ENCODE measurements at places on chromosomes 1 and 21.

DNA sequence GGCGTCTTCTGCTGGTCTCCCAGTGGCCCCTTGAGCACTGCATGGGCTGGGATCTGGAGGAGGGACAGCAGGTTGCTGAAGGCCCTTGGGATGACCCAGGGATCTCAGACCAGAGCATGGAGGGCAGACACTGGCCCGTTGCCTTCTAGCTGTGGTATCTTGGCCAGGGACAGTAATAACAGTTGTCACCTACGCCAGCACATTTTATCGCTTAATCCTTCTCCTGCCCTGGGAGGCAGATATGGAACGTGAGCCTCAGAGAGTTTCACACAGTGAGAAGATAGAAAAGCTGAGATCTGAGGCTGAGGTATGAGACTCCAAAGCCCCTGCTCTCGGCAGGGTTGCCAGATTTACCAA lies 40.1 kb upstream of the RD3 start:
- no peak for DNase-seq

GRCh38 chr1:236354330-236355147 lies 39.5 kb upstream of the EDARADD start:
- no peak for DNase-seq

DNA sequence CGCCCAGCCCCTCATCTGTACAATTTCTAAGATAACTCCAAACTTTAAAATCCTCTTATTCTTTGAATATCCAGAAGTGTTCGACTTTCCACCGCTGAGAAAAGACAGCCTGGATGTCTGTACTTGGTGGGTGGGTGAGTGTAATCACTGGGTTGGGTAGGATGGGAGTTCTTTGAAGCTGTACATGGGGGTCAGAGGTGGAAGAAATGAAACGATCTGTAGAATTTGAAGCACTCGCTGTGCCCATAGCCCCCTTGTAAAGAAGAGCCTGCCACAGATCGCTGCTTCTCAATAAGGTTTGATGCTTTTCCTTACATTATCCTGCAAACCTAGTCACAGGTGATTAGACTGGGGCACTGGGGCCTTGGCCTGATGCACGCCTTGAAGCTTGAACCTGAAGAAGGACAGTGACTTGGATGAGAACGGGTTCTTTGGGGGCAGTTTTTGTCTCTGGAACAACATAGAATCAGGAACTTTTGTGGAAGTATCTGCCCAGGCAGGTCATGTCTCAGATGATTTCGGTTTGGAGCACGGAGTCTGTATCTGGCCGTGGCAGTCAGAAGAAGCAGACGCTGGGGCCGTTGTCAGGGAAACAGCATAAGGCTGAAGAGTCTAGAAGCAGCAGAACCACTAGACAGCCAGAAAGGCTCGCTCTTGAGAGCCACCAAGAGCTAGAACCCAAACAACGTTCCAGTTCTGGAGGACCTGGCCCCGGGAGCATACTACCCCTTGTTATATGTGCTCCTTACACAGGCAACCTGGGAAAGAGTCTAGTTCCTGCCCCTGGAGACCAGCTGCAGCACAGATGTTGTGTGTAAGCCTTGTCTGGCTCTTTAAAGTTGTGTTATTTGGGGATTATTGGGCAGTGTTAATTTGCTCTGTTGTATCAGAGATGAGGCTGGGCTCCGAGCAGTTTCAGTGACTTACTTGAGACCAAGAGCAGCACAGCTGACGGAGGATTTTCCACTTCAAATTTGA lies 45.1 kb upstream of the SCCPDH start:
- DNase-seq = no peak

- no peak for DNase-seq
Observed at GRCh38 chr1:76176000-76176399, 101.5 kb downstream of the ST6GALNAC3 start.

- no peak for DNase-seq
Observed at GRCh38 chr1:13759072-13759471, 59.1 kb downstream of the PRDM2 start.

GRCh38 chr21:34282223-34282622 lies 81.6 kb upstream of the KCNE2 start:
- DNase-seq = no peak

GRCh38 chr21:39111931-39112550 lies 71.2 kb downstream of the PSMG1 start:
- DNase-seq = no peak

DNA sequence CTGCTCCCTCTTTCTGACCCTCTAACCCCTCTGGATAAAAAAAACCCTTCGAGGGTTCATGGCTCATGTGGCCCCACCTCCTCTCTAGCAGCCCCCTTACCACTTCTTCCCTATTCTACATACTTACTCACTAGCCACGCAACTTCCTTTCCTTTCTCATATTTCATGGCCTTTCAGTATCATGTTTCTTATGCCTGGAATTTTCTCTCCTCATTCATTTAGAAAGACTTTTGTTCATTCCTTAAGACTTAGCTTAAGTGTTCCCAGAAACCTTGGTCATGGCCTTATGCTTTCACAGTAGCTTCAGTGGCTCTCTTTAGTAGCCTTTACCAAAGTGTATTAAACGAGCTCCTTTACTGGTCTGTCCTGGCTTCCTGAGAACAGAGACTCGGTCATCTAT lies 6.1 kb downstream of the ACP6 start:
- no peak for DNase-seq

DNA sequence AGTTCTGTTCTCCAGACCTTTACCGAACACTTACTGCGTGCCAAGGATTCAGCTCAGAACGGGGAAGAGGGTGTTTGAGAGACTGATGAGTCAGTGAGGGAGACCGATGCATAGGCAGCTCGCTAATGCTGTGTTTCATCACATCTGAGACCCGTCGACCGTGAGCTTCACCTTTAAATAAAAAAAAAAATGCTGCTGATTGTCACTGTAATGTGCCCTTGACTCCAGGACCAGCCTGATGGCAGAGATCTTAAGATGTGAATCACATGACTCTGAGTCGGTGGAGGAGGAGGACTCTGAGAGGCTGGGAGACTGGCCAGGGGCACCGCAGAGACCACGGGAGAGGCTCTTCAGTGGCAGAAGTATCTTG lies 28.8 kb downstream of the SPSB1 start:
- DNase-seq = no peak

DNA sequence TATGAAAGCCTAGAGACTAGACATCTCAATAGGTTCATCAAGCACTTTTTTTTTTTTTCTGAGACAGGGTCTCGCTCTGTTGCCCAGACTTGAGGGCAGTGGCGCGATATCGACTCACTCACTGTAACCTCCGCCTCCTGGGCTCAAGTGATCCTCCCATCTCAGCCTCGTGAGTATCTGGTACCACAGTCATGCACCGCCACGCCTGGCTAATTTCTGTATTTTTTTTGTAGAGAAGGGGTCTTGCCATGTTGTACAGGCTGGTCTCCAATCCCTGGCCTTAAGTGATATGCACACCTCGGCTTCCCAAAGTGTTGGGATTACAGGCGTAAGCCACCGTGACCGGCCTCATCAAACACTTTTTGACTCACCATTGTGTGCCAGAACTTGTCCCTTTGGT lies 613 bp upstream of the GPATCH4 start:
- no peak for DNase-seq

DNA sequence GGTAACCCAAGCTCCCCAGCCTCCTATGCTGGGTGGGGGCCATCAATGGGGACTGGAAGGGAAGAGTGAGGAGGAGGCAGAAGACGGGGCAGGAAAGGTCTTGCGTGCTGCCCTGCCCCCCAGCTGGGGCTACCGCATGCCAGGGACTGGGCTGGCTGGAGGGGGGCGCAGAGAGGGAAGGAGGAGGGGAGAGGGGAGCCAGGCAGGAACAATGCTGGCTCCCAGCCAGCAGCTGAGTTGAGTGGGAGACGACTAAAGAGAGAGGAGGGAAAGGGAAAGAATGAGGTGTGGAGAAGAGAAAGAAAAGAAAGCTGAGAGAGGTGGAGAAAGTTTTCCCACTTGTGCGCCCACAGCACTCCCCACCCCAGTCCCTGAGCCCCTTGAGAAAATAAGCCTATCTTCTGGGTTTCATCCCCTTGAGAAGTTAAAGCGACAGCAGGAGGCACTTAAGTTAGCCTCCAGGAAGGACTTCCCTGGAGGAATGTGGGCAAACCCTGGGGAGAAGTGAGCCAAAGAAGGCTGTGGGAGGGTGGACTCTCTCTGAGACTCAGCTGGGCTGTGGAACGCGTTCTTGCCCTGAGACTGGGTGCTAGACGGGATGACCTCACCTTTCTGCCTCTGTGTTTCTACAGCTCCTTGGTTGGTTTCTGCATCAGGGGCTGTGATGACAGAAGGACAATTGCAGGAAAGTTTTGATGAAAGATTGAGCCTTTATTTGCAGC lies 12.9 kb upstream of the NES start:
- no peak for DNase-seq

DNA sequence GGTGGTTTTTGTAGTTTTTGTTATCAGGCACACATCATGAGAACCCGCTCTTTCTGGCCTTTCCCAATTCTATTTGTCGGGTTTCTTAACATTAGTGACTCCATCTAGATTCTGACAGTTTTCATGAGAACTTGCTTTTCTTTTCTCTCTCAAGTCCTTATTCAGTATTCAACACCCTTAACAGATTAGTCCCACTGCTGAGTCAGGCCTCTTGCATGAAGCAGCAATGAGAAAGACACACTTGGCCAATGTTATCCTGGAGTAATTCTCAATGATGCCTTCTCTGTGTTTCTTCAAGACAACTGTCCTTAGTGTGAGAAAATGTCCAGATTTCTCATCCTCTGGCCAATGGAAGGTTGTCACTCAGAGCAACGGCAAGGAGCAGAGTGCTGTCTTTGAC lies 11.3 kb downstream of the FMO2 start:
- no peak for DNase-seq

DNA sequence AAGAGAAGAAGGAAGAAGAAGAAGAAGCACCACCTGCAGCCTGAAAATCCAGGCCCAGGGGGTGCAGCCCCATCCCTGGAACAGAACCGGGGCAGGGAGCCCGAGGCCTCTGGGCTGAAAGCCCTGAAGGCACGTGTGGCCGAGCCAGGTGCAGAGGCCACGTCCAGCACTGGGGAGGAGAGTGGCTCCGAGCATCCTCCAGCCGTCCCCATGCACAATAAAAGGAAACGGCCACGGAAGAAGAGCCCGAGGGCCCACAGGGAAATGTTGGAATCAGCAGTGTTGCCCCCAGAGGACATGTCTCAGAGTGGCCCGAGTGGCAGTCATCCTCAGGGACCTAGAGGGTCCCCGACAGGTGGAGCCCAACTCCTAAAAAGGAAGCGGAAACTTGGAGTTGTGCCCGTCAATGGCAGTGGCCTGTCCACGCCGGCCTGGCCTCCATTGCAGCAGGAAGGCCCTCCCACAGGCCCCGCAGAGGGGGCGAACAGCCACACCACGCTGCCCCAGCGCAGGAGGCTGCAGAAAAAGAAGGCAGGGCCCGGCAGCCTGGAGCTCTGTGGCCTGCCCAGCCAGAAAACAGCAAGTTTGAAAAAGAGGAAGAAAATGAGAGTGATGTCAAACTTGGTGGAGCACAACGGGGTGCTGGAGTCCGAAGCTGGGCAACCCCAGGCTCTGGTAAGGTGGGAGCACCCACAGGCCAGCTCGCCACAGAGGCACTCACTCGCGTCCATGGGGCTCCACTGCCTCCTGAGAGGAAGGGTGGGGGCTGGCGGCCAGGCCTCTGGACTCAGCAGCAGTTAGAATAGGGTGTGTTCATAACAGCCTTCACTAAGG lies 28.4 kb downstream of the RRP1B start:
- no peak for DNase-seq

DNA sequence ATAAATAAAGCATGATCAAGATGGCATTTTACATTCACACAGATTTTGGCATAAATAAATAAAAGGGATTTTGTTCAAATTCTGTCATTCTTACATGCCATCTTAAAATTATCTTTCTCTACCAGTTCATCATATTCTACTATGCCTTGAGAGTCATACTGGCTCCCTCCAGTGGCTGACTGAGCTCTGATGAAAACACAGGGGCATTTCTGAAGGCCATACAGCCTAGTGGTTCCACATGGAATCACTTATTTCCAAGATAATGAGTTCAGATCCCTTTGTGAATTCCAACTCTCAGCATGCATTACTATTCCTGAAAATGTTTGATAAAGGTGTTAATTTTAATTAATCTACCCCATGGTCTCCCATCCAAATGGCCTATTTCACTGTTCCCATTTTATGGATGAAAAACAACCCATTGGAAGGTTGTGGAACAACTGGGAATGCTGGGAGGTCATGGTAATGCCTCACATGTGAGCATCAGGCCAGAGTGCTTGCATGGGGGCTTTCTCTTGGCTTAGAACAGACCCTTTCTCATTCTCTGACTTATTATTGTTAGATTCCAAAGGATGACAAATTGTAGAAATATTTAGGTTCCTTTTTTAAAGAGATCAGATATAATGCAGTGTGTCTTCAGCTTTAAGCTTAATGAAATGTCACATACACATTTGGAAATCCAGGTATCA lies 622.4 kb upstream of the PKN2 start:
- peak; percentile 44 for DNase-seq

- no peak for DNase-seq
Observed at GRCh38 chr1:7455796-7456721, 315.0 kb upstream of the VAMP3 start.

- no peak for DNase-seq
Observed at GRCh38 chr1:154813846-154814505, 56.1 kb downstream of the KCNN3 start.

GRCh38 chr21:25535849-25536248 lies 71.4 kb downstream of the MRPL39 start:
- no peak for DNase-seq

- DNase-seq = no peak
Observed at GRCh38 chr1:53896635-53897229, 2.7 kb downstream of the DIO1 start.

GRCh38 chr1:227320476-227320875 lies 2.2 kb upstream of the CDC42BPA start:
- no peak for DNase-seq

DNA sequence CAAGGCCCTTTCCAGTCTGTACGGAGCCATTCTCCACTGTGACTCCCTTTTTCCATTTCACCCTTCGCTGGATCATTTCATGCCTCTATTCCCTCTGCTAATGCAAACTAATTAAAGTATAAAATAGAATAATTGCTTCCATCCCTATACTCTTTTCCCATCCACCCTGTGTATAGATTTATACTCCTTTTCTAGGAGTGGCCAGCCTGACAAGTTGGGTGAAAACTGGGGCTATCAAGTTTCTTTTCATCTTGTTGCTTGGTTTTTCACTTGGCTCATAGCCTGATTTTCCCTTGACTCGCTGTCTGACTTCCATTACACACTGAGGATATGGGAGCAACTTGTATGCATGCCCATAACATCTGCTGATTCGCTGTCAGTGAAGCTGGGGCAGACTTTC lies 107.0 kb downstream of the PLXNA2 start:
- DNase-seq = no peak

DNA sequence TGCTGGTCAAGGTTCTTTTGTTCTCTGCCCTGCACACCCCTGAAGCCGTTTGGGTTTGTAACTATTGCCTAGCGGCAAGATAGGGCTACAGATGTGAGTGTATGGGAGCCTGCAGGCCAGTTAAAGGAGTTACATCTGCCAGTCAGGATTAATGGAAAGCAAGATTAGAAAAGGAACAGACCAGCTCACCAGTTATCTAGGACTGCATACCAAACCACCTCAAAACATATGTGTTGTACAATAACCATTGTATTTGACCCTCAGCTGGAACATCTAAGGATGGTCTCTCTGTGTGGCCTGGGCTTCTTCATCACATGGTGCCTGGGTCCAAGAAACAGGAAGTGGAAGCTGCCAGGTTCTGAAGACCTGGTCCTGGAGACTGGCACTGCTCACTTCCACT lies 52.5 kb upstream of the FBXO28 start:
- DNase-seq = no peak
